Stimulated activated CD8-positive, alpha-beta memory T cell treated with anti-CD3 and anti-CD28 coated beads, Interleukin-7, amount 100 ng/mL, for 1 hour (primary cell): ENCODE measurements at places on chromosomes 3 and 15.

DNA sequence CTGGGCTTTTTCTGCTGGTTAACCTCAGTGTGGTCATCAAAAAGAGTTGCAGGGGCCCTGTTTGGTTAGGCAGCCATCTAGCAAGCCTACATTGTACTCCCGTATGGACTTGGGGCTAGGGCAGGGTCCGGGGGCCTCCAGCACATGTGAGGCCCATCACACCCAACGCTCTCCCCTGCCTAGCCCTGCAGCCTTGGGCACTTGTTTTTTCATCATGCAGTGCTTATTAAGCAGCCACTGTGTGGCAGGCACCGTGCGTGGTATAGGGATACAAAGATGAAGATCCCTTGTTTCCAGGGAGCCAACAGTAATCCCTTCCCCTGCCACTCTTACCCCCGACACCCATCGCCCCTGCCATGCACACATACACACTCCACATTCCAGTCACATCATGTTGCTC, 14.2 kb downstream of the MRAS start:
- no peak for DNase-seq

DNA sequence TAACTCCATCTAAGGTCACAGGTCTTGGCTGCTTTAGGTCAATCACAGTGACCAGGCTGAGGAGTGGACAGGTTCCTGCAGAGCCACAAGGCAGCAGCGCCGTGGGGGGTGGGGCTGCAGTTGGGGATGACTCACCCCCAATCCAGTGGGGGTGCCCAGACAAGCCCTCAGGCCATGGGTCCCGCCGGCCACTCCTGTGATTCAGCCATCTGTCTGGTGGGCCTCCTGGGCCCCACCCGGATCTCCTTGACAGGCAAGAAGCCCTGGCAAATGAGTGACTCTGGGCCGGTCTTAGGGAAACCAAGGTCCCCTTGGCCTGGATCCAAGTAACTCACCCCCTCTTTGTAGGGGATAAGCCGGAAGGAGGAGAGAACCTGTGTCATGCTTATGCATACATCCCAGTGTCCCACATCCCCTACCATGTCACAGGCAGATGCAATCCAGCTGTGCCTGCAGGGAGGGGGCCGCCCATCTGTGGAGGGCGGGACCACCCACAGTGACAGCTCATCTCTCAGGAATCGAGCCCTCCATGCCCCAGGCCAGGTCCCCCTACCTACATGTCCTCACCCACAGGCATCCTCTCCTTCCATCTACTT, 495 bp upstream of the COL7A1 start:
- DNase-seq, result no peak

DNA sequence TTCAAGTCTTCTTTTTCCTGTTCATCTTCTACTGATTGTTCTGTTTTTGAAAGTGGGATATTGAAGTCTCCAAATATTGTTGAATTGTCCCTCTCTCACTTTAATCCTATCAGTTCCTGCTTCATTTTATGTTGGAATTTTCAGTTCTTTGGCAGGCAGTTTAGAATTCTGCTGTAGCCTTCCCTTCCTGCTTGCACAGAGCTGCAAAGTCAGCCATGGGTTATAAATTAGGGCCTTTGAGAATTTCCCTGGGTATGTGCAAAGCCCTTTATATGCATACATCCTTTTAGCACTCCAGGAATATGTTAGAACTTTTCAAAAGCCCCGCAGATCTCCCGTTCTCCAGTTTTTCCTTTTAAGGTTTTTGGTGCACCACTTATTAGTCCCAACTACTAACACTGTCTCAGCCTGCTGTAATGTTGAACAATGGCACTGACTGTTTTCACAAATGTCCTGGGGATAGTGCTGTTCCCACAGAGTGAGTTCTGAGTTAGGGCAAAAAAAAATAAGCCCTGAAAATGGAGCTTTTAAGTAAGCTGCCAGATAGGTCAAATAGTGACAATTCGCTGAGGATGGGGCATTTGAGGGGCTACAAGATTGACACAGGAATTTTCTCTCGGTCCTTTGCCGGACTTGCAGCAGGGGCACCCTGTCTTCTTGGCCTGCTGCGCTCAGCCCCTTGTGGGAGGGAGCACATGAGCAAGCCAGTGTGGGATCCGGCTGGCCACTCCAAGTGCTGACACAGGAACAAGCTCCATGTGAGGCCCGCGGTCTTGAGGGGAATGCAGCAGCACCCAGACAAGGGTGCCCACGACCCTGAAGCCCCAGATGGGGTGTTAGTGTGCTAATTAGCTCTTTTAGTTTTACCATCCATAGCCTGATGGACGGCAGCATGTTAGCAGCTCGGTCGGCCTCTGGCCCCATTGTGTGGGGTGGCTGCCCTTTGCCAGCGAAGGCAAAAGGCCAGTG, 96.0 kb downstream of the VPS8 start:
- no peak for DNase-seq

DNA sequence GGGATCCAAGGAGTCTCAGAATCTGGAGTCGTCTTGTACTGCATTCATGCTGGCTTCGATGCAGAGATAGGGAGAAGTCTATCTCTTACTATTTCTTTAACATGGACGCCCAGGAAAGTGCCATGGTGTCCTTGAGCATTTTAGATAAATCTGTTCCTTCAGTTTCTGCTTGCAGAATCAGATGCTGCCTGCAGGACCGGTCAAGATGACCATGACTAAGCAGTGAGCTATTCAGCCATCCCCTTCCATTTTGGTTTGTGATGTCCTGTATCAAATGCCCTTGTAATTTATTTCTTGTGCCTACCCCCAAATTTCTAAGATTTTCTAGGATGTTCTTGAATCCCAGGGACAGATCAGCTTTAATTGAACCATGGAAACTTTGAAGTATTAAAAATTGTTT, 139.4 kb upstream of the TP63 start:
- DNase-seq, result no peak

- DNase-seq, result no peak
Measured at GRCh38 chr3:123080864-123081562, 14.2 kb downstream of the PDIA5 start.

DNA sequence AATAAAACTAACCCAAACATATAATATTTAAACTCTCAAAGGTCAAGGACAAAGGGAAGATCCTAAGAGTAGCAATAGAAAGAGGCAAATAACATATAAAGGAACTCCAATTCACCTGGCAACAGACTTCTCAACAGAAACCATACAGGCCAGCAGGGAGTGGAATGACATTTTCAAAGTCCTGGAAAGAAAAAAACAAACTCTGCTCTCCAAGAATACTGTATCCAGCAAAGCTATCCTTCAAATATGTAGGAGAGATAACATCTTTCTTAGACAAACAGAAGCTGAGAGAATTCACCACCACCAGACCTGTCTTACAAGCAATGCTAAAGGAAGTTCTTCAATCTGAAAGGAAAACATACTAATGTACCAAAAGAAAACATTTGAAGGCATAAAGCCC, 51.5 kb upstream of the TMEM158 start:
- DNase-seq, result no peak

DNA sequence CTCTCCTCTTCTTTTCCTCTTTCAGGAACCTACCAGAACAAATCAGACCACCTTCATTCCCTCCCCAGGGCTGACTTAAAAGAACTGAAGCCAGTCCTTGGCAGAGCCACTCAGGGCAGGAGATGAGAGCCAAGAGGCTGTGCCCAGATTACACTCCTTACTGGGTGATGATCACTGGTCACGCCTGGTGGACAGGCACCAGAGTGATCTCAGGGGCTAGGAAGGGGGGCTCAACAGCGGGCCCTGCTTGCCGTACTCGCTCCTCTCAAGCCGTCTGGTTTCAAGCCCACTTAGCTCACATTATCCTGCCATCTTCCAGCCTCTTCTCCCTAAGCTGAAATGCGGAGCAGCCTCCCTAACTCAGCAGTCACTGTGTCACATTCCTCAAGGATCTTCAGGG, 1.7 kb upstream of the FAH start:
- no peak for DNase-seq

DNA sequence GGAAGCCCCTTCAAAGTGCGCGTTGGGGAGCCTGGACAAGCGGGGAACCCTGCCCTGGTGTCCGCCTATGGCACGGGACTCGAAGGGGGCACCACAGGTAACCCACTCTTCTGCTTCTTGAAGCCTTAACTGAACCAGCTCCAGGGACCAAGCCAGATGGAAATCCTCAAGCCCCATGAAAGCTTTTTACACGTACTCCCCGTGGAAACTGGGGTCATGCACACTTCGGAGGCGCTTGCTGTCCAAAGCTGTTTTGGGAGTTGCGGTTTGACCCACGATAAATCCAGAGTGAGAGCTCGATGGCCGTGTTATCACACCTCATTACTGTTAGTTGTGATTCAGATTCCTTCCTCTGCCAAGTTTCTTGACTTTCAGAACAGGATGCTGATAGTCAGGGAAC, 47.5 kb downstream of the DNASE1L3 start:
- no peak for DNase-seq

- no peak for DNase-seq
Measured at GRCh38 chr3:172506094-172506493, 17.1 kb downstream of the TNFSF10 start.

DNA sequence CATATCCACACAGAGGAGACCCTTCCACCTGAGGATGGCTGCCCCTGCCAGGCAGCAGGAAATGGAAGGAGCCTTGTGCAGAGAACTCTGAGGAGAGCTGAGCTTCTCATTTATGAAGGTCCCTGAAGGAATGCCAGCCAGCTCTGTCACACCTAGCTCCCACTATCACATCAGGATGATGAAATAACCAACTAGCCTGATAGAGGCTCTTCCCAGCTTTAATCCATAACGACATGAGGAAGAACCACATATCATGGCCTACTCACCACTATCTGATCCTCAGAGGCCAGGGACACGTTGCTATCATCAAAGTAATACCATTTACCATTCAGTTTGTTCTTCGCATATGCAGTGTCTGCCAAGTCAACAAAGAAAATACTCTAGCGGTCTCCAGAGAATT, 1.5 kb upstream of the C3orf62 start:
- DNase-seq, result no peak

DNA sequence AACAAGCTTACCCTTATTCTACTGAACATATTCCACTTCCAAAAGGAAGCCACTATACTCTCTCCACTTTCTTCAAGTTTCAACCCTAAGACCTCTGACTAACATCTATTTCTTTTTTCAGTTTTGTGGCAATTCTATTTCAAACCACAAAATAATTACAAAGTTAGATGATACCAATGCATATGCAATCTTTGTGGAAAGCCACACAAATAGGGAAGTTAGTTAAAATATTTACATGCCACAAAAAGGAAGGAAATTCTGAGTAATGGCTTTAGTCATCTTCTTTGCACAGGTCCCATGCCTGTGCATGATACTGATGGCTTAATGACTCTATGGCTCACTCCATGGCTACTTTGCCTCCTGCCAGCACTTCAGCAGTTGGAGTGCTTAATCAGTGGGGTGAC, 57.0 kb upstream of the MCTP2 start:
- no peak for DNase-seq

GRCh38 chr15:40045572-40046217, 6.7 kb upstream of the SRP14 start:
- DNase-seq, result no peak

GRCh38 chr3:15693355-15693754, 91.8 kb downstream of the BTD start:
- no peak for DNase-seq

DNA sequence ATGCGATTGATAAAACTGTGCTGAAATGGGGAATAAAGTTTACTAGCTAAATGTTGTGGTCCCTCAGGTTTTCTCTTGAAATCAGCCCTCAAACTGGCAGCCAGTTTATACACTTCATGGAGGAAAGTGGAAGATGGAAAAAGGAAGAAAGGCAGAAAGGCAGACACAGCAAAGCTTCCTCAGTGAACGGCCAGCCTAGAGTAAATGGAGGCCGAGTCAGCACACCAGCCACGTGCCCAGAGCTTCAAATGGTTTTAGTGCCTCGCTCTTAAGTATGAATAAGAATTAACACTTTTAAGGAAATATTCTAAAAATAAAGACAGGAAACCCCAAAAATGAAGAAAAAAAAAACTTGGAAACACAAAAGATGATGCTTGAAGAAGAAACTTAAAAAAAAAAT, 48.3 kb downstream of the GNB4 start:
- no peak for DNase-seq

DNA sequence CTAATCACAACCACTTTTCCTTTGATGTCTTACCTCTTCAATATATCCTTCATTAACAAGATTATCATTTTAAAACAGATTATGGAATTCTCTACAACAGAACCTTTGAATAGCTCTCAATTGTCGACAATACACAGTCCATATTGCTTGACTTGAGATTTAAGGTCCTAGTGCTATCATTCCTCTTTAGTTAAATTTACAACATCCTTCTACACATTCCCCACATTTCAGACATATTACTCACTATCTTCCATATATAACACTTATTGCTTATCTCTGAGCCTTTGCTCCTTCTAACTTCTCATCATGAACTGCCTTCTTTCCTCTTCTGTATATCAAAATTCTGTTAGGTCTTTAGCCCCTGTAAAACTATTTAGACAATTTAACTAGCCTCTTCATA, 247.0 kb downstream of the STXBP5L start:
- no peak for DNase-seq

DNA sequence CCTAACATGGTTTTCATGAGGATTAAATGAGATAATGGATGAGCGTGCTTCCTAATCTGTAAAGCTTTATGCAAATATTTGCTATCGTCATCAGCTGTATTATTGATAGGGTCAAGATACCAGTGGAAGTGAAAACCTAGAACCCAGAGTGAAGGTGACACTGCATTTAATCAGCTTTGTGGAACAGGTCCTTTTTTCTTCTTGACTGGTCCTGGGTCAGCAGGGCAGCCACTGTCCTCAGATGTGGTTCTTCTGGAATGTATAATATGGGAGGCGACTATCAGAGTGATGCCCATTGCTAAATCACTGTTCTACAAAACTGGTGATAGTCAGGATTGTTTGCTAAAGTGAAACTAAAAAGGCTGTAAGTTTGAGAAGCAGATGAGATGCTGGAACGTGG, 41.4 kb downstream of the SORD start:
- DNase-seq, result no peak

DNA sequence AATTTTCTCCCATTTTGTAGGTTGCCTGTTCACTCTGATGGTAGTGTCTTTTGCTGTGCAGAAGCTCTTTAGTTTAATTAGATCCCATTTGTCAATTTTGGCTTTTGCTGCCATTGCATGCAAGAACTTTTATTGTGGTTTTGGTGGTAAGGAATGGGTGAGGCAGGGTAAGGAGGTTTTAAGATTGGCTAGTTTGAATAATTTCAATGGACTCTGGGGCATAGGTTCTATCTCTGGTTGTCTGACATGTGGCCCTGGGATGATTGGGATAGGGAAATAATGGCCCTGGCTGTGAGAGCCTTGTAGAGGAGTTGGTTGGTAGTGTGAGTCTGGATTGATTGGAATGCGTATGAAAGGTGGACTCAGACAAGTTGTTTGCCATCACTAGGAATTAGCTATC, 38.0 kb downstream of the SEC22A start:
- DNase-seq, result no peak

DNA sequence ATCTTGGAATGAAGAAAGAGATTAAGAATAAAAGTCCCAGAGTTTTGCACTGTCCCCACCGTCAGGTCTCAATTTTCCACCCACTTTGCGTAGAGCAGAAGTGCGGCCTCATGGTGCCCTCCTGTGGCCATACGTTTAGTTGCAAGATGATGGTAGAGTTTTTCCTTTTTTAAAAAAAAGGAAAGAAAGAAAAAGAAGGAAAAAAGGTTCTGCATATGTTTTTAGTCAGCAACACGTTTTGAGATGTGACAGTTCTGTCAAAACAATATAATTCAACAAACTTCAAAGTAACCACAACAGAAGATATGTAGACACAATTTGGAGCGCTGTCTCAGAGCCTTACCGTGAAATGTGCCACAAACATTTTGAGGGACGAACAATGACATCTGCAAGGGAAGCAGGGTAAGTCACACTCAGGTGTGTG, 24.6 kb downstream of the EBLN2 start:
- DNase-seq, result peak; percentile 21

GRCh38 chr3:127483902-127484591, 106.5 kb downstream of the TPRA1 start:
- DNase-seq, result no peak
